ENCODE measurements at places on chromosomes 7 and 10. TPM values are rescaled to one million over a fixed set of nuclear protein-coding genes. Genes with fewer than 3 reads are reported as not detected.

GRCh38 chr7:17429579-17429978 is 131.1 kb downstream of the AHR start:
- no peak overlapping the region for H3K27ac ChIP-seq
- H3K36me3 ChIP-seq: no peaks in the 10 kb centered on the region
- DNase-seq: no peak
- H3K4me3 ChIP-seq: no peak overlapping the region

DNA sequence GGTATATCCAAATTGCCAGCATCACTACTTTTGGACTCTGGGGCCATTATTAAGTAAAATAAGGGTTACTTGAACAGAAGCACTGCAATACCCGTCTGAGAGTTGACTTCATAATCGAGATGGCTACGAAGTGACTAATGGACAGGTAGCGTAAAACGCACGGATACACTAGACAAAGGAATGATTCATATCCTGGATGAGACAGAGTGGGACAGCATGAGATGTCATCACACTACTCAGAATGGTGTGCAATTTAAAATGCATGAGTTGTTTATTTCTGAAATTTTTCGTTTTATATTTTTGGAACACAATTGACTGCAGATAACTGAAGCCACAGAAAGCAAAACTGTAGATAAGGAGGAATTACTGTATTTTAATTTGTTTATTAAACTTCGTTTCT is 421.5 kb upstream of the LRGUK start:
- H3K4me3 ChIP-seq: no peak overlapping the region
- H3K27ac ChIP-seq: no peak overlapping the region
- H3K27me3 ChIP-seq: no peaks in the 10 kb centered on the region
- no peak for DNase-seq
- no peaks in the 10 kb centered on the region for H3K36me3 ChIP-seq

BICC1 gene
- 0.20 TPM for total RNA-seq

C10orf105 gene
- 0.52 TPM for total RNA-seq

DNA sequence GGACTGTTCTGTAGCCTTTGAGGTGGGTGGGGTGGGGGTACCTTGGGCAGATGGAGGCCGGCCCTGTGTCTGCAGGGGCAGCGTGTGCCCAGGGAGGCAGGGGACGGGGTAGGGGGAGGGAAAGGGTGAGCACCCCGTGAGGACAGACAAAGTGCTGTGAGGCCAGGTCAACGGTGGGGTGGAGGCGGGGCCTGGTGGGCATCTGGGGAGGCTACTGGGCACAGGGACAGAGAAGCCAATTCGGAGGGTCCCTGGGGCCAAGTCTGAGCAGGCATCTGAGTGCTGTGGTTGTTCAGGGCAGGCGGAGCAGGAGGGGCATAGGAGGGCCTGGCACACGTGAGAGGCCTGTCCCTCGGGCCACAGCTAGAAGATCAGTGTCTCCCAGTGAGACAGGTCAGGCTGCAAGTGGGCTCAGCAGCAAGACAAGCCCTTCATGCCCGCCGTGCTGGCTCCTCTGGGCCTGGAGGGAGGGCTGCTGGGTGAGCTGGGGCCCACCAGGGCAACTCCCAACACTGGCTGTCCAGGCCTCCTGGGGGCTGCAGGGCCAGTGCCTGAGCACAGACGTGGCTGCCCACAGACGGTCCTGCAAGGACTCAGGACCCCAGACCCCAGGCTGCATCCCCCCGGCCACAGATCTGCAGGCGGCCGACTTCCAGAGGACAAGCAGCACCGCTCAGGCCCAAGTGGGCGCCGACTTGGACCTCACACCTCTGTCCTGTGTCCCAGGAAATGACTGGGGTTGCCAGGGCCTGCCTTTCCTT is 26.4 kb upstream of the KNDC1 start:
- H3K27ac ChIP-seq: no peak overlapping the region
- DNase-seq: no peak
- H3K36me3 ChIP-seq: no peaks in the 10 kb centered on the region

- no peaks in the 10 kb centered on the region for H3K36me3 ChIP-seq
- H3K27ac ChIP-seq: no peak overlapping the region
- H3K4me1 ChIP-seq: no peaks in the 10 kb centered on the region
- no peak for DNase-seq
- no peaks in the 10 kb centered on the region for H3K27me3 ChIP-seq
Observed at GRCh38 chr10:71532878-71533277, 136.2 kb downstream of the CDH23 start.

DNA sequence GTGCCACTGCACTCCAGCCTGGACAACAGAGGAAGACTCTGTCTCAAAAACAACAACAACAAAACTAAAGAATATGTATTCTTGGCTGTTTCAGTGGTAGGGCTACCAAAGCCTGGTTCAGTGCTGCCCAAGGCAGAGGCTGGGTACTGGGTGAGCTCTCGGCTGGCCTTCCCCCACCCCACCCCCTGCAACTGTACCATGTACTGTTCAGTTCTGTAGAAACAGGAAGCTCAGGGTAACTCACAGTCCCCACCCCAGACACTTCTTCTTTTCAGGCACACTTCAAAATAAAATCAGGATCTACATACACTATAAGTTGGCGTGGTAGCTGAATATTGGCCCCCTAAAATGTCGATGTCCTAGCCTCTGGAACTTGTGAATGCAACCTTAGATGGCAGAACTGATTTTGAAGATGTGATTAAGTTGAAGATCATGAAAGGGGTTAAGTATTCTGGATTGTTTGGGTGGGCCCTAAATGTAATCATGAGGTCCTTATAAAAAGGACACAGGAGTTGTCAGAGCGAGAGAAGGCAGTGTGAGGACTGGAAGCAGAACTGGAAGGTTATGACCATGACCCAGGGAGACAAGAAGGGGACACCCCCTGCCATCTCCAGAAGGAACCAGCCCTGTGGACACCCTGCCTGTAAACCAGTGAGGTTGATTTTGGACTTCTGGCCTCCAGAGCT is 31.2 kb downstream of the TBXAS1 start:
- DNase-seq: peak; percentile 19
- peaks cover 4% of the 10 kb centered on the region for H3K4me1 ChIP-seq
- no peak overlapping the region for H3K27ac ChIP-seq
- no peaks in the 10 kb centered on the region for H3K36me3 ChIP-seq
- no peak overlapping the region for H3K4me3 ChIP-seq

TMEM140 gene
- total RNA-seq: 44.7 TPM

DNA sequence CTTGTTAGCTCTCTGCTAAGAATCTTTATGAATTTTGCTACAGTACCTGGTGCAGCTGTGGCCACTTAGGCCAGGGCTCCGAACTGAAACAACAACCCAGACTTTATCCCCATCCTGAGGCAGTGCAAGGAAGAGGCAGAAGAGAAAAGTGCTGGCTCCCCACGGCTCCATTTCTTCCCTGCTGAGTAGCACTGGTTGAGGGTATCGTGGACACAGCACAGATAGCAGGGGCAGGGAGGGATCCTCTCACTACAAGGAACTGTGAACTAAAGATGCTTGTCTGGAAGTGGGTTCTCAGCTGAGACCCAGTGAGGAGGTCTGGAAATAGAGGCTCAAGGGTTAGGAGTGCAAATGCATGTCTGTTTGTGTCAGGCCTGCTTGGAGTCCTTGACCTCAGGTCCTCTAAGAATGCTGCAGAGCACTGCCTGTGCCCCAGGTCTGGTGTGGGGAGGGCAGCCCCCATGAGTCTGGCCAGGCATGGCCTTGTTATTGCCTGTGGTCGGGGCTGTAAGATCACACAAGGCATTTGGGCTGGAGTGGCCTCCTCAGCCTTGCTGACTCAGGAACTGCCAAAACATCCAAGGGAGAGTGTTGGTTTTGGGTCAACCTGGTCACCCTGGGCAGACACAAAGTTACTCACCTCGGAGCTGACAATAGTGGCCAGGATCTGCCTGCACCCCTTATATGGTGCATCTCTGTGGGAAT is 58.1 kb downstream of the DMBT1 start:
- no peak overlapping the region for H3K4me3 ChIP-seq
- no peak overlapping the region for H3K27ac ChIP-seq
- no peaks in the 10 kb centered on the region for H3K27me3 ChIP-seq
- no peaks in the 10 kb centered on the region for H3K36me3 ChIP-seq
- H3K4me1 ChIP-seq: no peaks in the 10 kb centered on the region

EIF5AL1 gene
- not detected for total RNA-seq

DNA sequence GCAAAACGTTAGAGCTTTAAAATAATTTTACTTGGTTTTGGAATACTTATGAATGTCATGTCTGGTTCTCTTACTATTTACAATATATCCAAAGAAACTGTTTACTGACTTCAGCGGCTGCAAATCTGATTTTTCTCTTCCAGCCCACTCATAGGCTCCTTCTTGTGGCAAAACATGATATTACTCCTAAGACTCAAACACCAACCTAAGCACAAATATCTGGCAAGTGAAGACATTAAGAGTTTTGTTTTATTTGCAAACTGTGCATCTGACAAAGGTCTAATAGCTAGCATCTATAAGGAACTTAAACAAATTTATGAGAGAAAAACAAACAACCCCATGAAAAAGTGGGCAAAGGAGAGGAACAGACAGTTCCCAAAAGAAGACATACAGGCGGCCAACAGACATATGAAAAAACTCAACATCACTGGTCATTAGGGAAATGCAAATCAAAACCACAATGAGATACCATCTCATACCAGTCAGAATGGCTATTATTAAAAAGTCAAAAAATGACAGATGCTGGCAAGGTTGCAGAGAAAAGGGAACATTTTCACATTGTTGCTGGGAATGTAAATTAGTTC is 20.3 kb upstream of the GJC3 start:
- H3K36me3 ChIP-seq: no peaks in the 10 kb centered on the region
- H3K27me3 ChIP-seq: peaks cover 6% of the 10 kb centered on the region
- no peak overlapping the region for H3K4me3 ChIP-seq
- H3K27ac ChIP-seq: no peak overlapping the region

GRCh38 chr7:48962821-48963505 is 38.6 kb downstream of the CDC14C start:
- H3K36me3 ChIP-seq: no peaks in the 10 kb centered on the region
- H3K4me1 ChIP-seq: no peaks in the 10 kb centered on the region
- no peak for DNase-seq
- no peak overlapping the region for H3K4me3 ChIP-seq

DNA sequence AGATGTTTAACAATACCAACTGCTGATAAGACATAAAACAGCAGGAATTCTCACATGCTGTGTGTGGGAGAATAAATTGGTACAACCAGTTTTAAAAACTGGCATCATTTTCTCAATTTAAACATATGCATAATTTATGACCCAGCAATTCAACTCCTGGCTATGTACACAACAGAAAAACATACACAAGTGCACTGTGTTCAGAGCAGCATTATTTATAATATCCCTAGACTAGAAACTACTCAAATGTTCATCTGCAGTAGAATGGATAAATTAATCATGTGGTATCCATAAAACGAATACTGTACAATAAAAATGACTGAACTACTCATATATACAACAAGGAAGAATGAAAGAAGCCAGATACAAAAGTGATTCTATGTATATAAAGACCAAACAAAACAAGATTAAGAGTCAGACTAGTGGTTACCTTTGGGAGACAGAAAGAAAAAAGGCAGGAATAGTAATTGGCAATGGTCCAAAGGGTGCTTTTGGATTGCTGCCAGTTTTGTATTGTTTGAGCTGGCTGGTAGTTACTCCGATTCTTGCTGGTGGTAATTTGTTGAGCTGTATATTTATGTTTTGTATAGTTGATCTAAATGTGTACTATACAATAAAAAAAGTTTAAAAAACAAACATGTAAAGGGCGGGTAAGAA is 306.0 kb downstream of the TFEC start:
- no peak for DNase-seq
- H3K27me3 ChIP-seq: no peaks in the 10 kb centered on the region
- no peaks in the 10 kb centered on the region for H3K4me1 ChIP-seq
- H3K4me3 ChIP-seq: no peak overlapping the region

- no peaks in the 10 kb centered on the region for H3K27me3 ChIP-seq
- no peaks in the 10 kb centered on the region for H3K36me3 ChIP-seq
- peaks cover 100% of the 10 kb centered on the region for H3K4me1 ChIP-seq
- H3K27ac ChIP-seq: peak overlapping the region; percentile 90
- peak; percentile 42 for DNase-seq
Observed at GRCh38 chr10:33122014-33122809, 164.2 kb upstream of the ITGB1 start.

LDB3 gene
- not detected for total RNA-seq

MPP7 gene
- total RNA-seq: 14.3 TPM

GRCh38 chr10:110358278-110358677 is 53.6 kb upstream of the SMNDC1 start:
- DNase-seq: no peak
- H3K36me3 ChIP-seq: no peaks in the 10 kb centered on the region
- no peak overlapping the region for H3K27ac ChIP-seq
- H3K4me3 ChIP-seq: no peak overlapping the region
- H3K27me3 ChIP-seq: no peaks in the 10 kb centered on the region

FRMPD2 gene
- not detected for total RNA-seq

DNA sequence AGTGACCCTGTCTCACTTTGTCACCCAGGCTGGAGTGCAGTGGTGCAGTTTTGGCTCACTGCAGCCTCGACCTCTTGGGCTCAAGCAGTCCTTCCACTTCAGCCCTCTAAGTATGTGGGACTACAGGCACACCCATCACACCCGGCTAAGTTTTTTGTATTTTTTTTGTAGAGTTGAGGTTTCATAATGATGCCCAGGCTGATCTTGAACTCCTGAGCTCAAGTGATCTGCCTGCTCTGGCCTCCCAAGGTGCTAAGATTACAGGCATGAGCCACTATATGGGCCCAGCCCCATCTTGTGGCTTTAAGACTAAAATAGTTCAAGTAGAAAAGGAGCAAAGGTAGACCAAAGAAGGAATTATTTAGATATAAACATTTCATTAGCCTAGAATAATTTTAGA is 65.5 kb downstream of the MLLT10 start:
- H3K4me1 ChIP-seq: no peaks in the 10 kb centered on the region
- H3K36me3 ChIP-seq: peaks cover 2% of the 10 kb centered on the region

VIPR2 gene
- not detected for total RNA-seq

RARRES2 gene
- not detected for total RNA-seq

PLXNA4 gene
- 0.27 TPM for total RNA-seq
